ENCODE measurements at places on chromosomes 16 and 17.
A peak's percentile ranks its signal among the peaks of the same experiment; 100 is the strongest.

- DNase-seq = no peak
Observed at GRCh38 chr17:57485566-57485865, 229.2 kb downstream of the MSI2 start.

DNA sequence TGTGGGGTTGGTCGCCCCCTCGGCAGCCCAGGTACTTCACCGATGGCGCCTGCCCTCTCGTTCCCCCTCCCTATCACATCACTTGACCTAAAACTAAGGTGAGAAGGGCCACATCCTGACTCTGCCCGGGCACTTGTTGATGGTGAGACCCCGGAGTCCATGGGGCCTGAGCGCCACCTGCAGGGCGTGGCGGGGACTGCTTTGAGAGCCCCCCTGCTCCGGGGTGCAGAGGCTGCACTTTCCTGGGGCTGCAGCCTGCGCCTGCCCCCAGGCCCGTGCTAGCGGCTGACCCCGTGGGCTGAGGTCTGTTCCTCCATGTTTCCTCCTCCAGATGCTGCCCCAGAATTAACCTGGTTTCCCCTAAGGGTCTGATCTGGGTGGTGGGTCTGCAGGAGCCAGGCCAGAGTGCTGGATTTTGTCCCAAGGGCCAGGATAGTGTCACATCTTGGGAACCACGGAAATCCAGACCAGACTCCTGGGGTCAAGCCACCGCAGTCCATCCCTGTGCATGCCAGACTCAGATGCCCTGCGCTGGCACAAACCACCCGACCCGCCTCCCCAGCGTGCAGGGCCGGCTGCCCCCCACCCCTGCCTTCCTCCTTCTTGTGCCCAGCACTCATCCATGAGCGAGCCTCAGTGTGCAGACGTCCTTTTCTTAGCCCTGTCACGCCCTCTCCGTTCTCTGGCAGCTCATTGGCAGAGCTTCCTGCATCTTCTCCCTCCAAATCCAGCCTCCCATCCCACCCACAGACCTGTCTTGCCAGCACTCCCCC is 2.7 kb downstream of the NDUFAF8 start:
- peak; percentile 60 for DNase-seq

GRCh38 chr16:47925811-47926460 is 229.9 kb downstream of the ABCC12 start:
- DNase-seq = no peak

DNA sequence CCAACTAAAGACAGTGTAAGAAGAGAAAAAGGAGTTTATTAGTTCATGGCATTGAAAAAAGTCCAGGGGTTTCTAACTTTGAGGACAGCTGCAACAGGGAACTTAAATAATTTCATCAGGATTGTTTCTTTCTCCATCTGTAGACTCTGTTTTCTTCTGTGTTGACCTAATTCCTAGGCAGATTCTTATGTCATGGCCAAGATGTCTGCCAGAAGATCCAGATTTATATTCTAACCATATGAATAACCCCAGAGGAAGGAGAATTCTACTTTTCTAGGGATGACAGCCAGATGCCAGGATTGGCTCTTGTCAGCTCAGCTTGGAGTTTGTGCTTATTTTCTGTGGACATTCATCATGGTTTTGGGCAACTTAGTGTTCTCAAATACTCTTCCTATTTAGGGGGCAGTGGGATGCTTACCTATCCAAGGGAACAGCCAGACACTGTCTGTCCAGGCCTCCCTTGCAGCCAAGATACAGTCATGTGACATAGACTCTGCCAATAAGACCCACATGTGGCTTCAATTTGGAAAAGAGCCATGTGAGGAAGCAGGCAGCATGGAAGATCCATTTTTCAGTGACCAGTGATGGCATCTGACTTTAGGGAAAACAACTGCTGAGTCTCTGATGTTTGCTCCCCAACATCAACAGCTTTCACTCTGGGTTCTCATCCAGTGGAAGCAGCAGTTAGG is 18.2 kb downstream of the PCTP start:
- no peak for DNase-seq

GRCh38 chr17:65173284-65173793 is 36.2 kb downstream of the RGS9 start:
- DNase-seq = peak; percentile 7

- DNase-seq = no peak
Observed at GRCh38 chr17:65229621-65229995, 92.4 kb downstream of the RGS9 start.

- DNase-seq = no peak
Observed at GRCh38 chr17:40356990-40357881, 7.3 kb downstream of the GJD3 start.

- no peak for DNase-seq
Observed at GRCh38 chr17:44752953-44753861, 5.6 kb upstream of the ADAM11 start.

All from cerebellar cortex (tissue), 1 donor.